ENCODE measurements at places on chromosomes 2 and 18.

- DNase-seq: peak; percentile 62
Measured at GRCh38 chr2:49616800-49617199, 462.5 kb upstream of the FSHR start.

GRCh38 chr2:88967844-88968243 lies 276.4 kb downstream of the RPIA start:
- DNase-seq: no peak

DNA sequence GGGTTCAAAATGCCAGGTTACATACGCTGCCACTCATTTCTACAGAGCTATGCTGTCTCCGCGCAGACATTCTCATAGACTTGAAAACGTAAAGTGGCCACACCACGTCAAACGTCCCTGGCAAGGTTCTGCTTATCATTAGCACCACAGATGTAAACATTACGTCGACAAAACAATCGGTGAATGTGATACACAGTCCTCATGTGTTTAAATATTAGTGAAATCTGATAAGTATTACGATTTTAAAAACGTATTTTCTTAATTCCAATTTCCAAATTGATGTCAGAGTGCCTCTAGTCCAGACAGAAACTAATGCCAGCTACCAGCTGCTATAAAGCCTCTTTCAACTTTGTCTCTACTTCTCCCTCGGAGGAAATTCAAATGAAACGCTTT lies 1.2 kb downstream of the STK17B start:
- peak; percentile 50 for DNase-seq

- DNase-seq: peak; percentile 44
Measured at GRCh38 chr2:118865106-118865505, 17.7 kb upstream of the EN1 start.

DNA sequence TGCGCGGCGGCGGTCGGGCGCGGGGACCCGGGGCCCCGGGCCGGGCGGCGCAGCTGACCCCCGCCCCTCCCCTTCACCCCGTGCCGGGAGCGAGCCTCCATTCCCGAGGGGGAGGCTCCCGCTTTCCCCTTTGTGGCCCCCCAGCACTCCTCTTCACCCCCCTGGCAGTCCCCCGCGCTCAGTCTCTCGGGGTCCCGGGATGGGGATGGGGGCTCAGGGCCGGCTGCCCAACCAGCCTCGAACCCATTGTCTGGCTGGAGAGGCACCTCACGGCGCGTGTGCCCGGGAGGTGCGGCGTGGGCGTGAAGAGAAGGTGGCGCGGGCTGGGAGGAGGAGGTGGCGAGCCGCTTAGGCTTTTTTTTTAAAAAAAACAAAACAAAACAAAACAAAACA lies 748 bp downstream of the FMNL2 start:
- DNase-seq: no peak

- DNase-seq: no peak
Measured at GRCh38 chr2:106577255-106577651, 90.1 kb downstream of the CD8B2 start.

DNA sequence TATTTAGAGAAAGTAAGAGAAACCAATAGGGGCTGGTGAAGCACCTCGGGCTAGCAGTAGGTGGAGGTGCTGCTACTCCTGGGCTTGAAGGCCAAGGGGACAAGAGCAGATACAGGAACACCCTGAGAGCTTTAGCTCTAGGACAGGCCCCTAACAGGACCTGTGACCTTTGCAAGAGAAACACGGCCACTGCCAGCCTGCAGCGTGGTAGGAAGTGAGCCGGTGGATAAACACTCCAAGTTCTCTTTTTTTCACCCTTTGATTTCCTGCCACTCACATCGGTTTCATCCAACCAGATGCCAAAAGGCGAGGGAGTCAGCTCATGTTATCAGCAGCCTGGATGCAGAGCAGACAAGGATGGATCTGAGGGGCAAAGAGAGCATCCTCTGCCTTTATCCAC lies 66.8 kb upstream of the SPRED2 start:
- no peak for DNase-seq

All from NCI-H1105 treated with DMSO at 0.1 percent for 48 hours (cell line).